Urinary bladder (tissue), 4 donors: ENCODE measurements at places on chromosomes 2 and 18. TPM values are rescaled to one million over a fixed set of nuclear protein-coding genes. Genes with fewer than 3 reads are reported as not detected.

DNA sequence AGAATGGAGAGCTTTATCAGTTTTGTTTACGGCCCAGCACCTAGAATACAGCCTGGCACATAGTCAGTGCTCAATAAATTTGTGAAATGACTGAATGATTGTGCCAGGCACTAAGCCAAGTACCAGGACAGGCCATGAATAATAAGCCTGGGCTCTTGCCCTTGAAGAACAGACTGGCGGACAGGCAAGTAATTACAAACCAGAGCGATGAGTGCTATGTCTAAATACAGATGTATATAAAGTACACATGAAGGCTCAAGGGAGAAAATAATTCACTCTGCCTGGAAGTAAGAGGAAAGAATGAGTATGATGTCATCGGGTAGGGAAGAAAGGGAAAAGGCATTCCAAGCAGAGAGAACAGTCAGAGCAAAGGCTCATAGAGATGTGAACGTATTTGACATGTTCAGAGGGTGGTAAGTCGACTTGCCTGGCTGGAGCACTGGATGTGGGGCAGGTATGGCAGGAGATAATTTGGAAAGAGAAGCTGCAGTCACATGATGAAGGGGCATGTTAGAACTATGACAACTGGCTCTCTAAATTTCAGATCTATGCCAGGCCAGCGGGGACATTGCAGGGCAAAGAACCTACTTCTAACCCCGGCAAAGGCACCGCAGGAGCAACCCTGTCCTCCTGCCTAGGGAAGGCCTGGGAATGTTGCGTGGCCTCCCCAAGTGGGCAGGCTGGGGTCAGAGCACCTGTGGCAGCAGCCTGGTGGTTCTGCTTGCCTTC lies 119.1 kb upstream of the STPG4 start:
- DNase-seq, result no peak

DNA sequence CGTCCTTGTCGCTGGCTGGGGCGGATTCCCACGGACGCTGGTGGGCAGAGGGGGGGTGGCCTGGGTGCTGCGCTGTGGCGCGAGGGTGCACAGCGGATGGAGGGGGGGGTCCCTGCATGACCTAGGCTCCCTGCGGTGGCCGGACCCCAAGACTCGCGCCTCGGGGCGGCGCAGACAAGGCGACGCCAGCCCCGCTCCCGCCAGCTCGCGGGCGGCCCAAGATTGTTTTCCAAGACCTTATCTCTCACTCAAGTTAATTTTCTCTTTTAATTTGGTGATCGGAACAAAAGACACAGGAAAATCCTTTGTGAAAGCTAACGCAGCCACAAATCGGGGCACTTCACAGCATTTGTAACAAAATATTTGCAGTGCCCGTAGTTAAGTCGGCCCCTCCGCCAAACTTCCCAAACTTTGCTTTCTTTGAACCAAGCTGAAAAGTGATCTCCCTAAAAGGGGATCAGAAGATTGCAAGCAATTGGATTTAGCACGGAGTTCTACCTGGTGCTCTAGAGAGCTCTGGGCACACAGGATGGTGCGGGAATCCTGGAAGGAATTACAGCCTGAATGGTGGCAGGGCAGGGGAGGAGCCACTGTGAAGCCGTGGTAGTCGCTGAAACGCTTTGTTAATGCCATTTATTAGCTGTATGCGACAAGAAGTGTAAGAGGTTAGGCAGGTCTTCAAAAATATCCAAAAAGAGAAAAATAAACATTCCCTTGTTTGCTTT lies 4.8 kb upstream of the ID2 start:
- peak; percentile 56 for DNase-seq

- DNase-seq, result no peak
Measured at GRCh38 chr2:138720035-138720838, 60.0 kb downstream of the NXPH2 start.

- DNase-seq, result no peak
Measured at GRCh38 chr2:120802158-120802557, 66.5 kb downstream of the GLI2 start.

DNA sequence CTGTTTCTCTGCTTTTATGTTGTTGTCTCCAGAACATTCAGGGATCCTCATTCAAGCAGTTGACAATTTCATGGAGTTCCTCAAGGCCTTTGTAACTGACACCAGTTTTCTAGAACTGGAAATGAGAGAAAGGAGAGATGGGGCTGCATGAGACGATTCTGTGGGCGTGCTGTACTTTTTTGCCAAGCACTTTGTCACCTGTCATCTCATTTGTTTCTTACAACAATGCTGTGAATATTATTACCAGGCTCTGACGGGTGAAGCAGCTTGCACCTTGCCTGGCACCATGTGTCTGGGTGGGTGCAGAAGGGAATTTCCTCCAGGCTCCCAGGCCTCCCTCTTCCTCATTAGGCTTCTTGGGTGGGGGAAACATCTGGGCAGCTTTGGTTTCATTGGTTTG lies 22.2 kb upstream of the ATOH8 start:
- DNase-seq, result no peak

Gene TBC1D8
- total RNA-seq, result 19.0 TPM
